ENCODE measurements at places on chromosomes 5 and 9. TPM values are rescaled to one million over a fixed set of nuclear protein-coding genes. Genes with fewer than 3 reads are reported as not detected.
A peak's percentile ranks its signal among the peaks of the same experiment; 100 is the strongest.

The SUSD3 gene
- polyA plus RNA-seq, result 0.37 TPM

DNA sequence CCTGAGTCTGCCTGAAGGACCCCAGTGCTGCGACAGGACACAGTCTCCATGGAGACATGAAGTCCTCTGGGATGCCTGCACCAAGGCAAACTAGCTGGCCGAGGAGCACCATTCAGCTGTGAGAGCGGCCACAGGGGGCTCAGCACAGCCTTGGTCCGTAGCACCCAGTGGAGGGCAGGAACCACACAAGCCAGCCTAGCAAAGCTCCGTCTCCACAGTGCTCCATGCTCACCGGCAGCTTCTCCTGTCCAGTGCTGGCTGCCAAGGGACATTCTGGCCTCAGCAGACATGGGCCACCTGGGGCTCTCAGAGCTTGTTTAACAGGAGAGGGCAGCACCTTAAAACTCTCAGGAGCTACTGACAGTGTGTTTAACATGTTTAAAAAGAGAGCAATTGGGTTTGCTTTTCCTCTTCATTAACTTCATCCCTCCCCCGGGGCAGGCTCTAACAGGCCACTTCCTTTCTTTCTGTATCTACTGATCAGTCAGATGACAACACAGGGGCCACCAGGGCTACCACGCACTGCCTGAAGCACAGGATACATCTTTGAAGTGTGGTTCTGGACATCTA lies 57.0 kb downstream of the SECISBP2 start:
- H3K36me3 ChIP-seq, result no peaks in the 10 kb centered on the region
- no peak for DNase-seq
- H3K4me1 ChIP-seq, result no peaks in the 10 kb centered on the region
- H3K27me3 ChIP-seq, result no peaks in the 10 kb centered on the region
- H3K27ac ChIP-seq, result no peak overlapping the region

The FOXD4L3 gene
- polyA plus RNA-seq, result not detected

GRCh38 chr5:118937393-118938061 lies 50.8 kb downstream of the DTWD2 start:
- no peak overlapping the region for H3K27ac ChIP-seq
- DNase-seq, result no peak
- H3K27me3 ChIP-seq, result no peaks in the 10 kb centered on the region
- H3K36me3 ChIP-seq, result no peaks in the 10 kb centered on the region

GRCh38 chr5:176612855-176613254 lies 2.9 kb upstream of the GPRIN1 start:
- peaks cover 4% of the 10 kb centered on the region for H3K27me3 ChIP-seq
- H3K4me3 ChIP-seq, result no peak overlapping the region
- peaks cover 39% of the 10 kb centered on the region for H3K4me1 ChIP-seq
- no peaks in the 10 kb centered on the region for H3K36me3 ChIP-seq
- no peak for DNase-seq
- no peak overlapping the region for H3K27ac ChIP-seq

DNA sequence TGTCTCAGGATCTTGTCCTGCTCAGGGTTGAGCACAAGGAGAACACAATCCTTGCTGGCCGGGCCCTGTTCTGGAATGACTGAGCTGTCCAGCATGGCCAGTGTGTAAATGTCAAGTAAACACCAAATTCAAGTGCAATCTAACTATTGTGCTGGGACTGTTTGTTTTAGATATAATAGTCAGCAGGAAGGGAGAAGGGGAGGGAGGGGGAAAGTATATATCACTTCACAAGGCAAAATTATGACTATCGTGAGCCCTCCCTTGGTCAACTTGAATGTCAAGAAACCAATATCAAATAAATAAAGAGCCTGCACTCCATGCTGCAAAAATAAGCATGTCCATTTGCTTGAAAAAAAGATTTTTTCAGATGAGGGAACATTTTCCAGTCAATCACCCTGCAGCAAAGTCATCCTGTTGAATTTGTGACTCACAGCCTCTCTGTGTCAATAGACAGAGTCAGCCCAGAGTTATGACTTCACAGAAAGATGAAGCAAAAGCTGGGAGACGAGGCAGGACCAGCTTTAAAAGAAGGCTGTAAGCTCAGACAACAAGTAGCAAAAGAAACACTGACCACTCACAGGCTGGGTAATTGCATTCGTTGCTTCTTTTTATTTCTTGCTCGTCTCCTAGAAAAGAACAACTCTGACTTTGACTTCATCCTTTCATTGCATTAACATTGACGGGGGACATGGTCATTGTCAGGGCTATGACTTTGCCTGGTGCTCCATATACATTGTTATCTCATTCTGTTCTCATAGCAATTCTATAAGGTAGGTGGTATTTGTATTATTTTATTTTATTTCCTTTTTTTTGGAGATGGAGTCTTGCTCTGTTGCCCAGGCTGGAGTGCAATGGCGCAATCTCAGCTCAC lies 15.3 kb upstream of the KLF4 start:
- H3K27me3 ChIP-seq, result no peaks in the 10 kb centered on the region
- H3K4me1 ChIP-seq, result peaks cover 5% of the 10 kb centered on the region
- no peak overlapping the region for H3K4me3 ChIP-seq
- no peaks in the 10 kb centered on the region for H3K36me3 ChIP-seq
- no peak overlapping the region for H3K27ac ChIP-seq
- no peak for DNase-seq

- peaks cover 25% of the 10 kb centered on the region for H3K27me3 ChIP-seq
- no peak overlapping the region for H3K4me3 ChIP-seq
- H3K36me3 ChIP-seq, result no peaks in the 10 kb centered on the region
- no peak for DNase-seq
- no peaks in the 10 kb centered on the region for H3K4me1 ChIP-seq
These were observed 103.0 kb upstream of the ERCC6L2 start for GRCh38 chr9:95772320-95773052.

The FEM1C gene
- 11.9 TPM for polyA plus RNA-seq

The OR13C4 gene
- not detected for polyA plus RNA-seq

The IL13 gene
- not detected for polyA plus RNA-seq

The LAMC3 gene
- polyA plus RNA-seq, result not detected

The WASHC1 gene
- polyA plus RNA-seq, result 7.7 TPM

DNA sequence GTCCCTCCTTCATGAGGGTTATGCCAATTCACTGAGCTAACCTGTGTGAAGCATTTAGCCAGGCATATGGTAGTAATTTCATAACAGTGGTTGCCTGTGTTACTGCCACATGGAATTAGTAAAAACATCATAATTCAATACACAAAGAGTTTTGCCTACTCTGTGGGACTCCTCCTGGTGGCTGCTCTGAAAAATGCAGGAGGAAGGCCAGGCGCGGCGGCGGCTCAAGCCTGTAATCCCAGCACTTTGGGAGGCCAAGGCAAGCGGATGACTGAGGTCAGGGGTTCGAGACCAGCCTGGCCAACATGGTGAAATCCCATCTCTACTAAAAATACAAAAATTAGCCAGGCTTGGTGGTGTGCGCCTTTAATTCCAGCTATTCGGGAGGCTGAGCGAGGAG lies 547.3 kb downstream of the CDK5RAP2 start:
- DNase-seq, result no peak
- no peak overlapping the region for H3K4me3 ChIP-seq
- H3K36me3 ChIP-seq, result no peaks in the 10 kb centered on the region
- H3K27ac ChIP-seq, result no peak overlapping the region
- no peaks in the 10 kb centered on the region for H3K27me3 ChIP-seq

GRCh38 chr5:118902656-118903438 lies 85.5 kb downstream of the DTWD2 start:
- no peak overlapping the region for H3K27ac ChIP-seq
- no peak overlapping the region for H3K4me3 ChIP-seq
- H3K4me1 ChIP-seq, result no peaks in the 10 kb centered on the region
- H3K27me3 ChIP-seq, result no peaks in the 10 kb centered on the region
- H3K36me3 ChIP-seq, result no peaks in the 10 kb centered on the region
- no peak for DNase-seq

DNA sequence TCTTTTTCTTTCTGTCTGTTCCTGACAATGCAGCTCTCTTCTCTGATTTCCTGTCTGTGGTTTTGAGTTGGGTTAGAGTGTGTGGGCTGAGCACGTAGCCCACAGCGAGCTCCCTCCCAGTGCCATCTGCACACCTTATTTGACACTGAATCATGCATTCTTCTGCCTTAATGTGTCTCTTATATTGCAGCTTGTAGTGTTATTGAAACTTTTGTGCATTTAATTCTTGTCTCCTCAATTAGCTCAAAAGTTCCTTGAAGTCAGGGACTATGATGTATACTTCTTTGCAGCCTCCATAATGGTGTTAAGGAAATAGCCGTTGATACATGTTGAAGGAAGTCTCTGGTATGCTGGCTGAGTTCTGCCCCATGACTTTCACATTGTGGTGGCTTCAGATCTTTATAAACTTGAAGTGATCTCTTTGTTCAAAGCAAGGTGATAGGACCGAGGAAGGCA lies 576.2 kb upstream of the CLINT1 start:
- no peak overlapping the region for H3K27ac ChIP-seq
- H3K4me1 ChIP-seq, result peaks cover 14% of the 10 kb centered on the region
- no peak for DNase-seq
- no peaks in the 10 kb centered on the region for H3K27me3 ChIP-seq

DNA sequence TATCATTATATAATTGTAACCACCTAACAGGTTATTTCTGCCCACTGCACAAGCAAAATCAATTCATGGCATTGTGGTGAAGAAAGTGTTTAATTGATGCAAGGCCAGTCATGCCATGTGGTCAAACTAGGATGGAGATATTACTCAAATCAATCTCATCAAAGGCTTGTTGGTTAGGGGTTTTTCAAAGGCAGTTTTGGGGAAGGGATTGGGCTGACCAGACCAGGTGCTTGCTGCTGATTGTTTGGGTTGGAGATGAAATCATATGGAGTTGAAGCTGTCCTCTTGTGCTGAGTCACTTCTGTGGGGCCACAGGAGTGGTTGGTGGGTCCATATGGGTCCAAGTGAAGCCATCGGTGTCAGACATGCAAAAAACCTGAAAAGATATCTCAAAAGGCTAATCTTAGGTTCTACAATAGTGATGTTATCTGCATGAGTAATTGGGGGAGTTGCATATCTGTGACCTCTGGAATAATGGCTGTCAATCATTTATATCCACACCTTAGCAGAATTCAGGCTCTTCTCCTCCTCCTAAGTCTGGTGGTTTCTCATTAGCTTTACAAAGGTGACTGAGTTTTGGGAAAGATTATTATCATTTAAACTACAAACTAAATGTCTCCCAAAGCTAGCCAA lies 44.9 kb downstream of the HMGCS1 start:
- no peak overlapping the region for H3K27ac ChIP-seq
- no peaks in the 10 kb centered on the region for H3K27me3 ChIP-seq
- H3K36me3 ChIP-seq, result no peaks in the 10 kb centered on the region

DNA sequence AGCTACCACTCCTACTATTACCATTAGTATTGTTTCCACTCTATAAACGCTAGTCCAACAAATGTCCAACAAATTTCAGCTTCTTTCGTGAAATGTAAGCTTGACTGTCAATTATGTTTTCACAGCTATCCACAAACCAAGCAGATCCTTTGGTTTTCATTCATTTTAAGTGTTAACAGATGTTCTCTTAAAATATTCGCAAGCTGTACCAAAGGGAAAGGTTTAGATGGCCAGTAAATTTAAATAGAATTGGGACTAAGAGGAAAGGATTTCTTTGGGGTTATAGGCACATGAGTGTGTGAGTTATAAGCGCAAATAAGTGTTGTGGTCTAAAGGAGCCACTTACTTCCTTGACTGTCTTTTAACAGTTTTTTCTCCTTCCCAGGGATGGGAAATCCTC lies 136.8 kb upstream of the ADRA1B start:
- H3K4me1 ChIP-seq, result peaks cover 47% of the 10 kb centered on the region
- no peak overlapping the region for H3K4me3 ChIP-seq
- no peaks in the 10 kb centered on the region for H3K27me3 ChIP-seq
- DNase-seq, result no peak

DNA sequence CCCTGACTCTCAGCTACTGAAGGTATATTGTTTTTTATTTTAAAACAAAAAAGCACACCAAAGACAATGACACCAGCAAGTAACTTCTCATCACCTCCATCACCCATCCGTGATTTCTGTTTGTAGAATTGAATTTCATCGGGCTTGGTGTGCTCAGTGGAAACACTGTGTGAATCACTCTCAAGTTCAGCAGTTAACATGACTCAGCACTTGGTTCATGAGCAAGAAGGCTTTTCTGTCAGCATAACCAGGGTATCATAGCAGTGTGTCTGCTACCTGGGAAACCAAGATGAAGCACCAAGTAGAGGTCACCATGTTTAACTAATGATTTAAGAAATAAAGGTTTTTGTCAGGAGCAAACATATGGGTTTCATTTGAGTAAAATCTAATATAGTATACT lies 123.7 kb downstream of the INSYN2B start:
- no peak overlapping the region for H3K4me3 ChIP-seq
- H3K36me3 ChIP-seq, result no peaks in the 10 kb centered on the region
- H3K27me3 ChIP-seq, result no peaks in the 10 kb centered on the region

The PTPN3 gene
- polyA plus RNA-seq, result 20.6 TPM

GRCh38 chr5:39578887-39579497 lies 154.2 kb upstream of the DAB2 start:
- DNase-seq, result no peak
- H3K36me3 ChIP-seq, result no peaks in the 10 kb centered on the region
- H3K4me1 ChIP-seq, result no peaks in the 10 kb centered on the region
- H3K27me3 ChIP-seq, result peaks cover 2% of the 10 kb centered on the region
- H3K4me3 ChIP-seq, result no peak overlapping the region

The FOXD4 gene
- polyA plus RNA-seq, result 0.22 TPM

DNA sequence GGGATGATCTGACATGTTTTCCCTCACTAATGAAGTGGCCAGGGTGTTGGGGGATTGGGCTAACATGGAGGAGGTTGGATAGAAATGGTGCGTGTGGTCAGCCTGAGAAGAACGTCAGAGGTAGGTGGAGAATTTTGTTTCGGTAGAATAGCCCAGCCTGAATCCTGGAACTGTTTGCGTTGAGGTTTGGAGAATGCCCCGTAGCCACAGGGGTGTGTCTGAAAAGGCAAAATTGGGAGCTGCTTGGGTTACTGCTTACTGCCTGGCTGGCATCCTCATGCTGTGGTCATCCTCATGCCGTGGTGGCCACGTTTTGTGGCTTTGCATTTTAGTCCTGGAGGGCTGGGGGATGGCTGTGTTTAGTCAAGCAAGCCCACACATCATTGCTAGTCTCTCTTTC lies 236.9 kb downstream of the GOLPH3 start:
- H3K36me3 ChIP-seq, result no peaks in the 10 kb centered on the region
- peaks cover 64% of the 10 kb centered on the region for H3K4me1 ChIP-seq
- H3K4me3 ChIP-seq, result peak overlapping the region; percentile 29
- DNase-seq, result no peak
- no peaks in the 10 kb centered on the region for H3K27me3 ChIP-seq
- H3K27ac ChIP-seq, result peak overlapping the region; percentile 80

- no peak for DNase-seq
- no peaks in the 10 kb centered on the region for H3K27me3 ChIP-seq
- H3K27ac ChIP-seq, result no peak overlapping the region
- no peaks in the 10 kb centered on the region for H3K4me1 ChIP-seq
- no peak overlapping the region for H3K4me3 ChIP-seq
- H3K36me3 ChIP-seq, result no peaks in the 10 kb centered on the region
These were observed 439.9 kb downstream of the BRINP1 start for GRCh38 chr9:118929287-118929686.

DNA sequence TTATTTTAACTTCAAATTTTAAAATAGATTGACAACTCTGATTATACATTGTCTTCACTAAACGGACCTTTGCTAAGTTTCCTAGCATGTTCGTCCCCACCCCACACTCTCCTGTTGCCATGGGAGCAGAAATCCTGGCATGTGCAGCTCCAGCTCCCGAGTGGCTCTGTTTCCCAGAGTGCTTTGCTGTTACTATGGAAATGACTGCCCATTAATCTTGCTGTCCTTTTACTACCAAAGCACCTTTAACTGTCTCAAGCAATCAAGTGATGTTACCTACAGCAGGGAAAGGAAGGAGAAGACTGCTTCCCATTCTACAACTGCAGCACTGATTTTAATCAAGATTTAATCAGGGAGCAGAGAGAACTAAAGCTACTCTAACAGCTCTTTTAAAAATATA lies 212.0 kb upstream of the KIF2A start:
- no peak for DNase-seq
- H3K4me3 ChIP-seq, result no peak overlapping the region

- H3K4me3 ChIP-seq, result no peak overlapping the region
- H3K4me1 ChIP-seq, result peaks cover 78% of the 10 kb centered on the region
- peak overlapping the region; percentile 85 for H3K27ac ChIP-seq
- peaks cover 9% of the 10 kb centered on the region for H3K36me3 ChIP-seq
- no peak for DNase-seq
These were observed 75.8 kb downstream of the AOPEP start for GRCh38 chr9:94802251-94802650.
